GM23248 (cell line): ENCODE measurements at places on chromosomes 5 and 9.

DNA sequence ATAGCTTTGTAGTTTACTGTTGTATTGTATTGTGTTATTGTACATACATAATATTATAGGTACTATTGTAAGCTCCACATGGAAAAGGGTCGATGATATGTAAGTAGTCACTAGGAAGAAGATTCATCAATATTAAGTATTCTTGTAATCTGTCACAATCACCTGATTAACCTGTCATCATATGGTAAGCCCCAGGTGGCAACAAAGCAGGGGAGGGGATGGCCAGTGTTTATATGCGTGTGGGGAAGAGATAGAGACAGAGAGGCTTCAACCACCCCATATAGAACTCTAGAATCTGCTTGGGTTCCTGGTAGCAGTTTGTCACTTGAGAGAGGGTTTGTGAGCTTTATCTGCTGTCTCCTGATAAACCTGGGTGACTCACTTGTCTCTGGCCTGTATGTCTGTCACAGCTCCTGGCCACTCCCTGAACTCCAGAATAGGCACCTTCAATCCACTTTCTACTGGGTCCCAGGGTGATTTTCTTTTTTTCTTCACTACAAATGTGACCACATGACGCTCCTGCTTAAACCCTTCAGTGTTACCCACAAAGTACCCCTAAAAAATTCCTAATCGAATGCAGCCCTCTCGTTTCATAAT, 48.9 kb upstream of the CPEB4 start:
- no peak for DNase-seq

DNA sequence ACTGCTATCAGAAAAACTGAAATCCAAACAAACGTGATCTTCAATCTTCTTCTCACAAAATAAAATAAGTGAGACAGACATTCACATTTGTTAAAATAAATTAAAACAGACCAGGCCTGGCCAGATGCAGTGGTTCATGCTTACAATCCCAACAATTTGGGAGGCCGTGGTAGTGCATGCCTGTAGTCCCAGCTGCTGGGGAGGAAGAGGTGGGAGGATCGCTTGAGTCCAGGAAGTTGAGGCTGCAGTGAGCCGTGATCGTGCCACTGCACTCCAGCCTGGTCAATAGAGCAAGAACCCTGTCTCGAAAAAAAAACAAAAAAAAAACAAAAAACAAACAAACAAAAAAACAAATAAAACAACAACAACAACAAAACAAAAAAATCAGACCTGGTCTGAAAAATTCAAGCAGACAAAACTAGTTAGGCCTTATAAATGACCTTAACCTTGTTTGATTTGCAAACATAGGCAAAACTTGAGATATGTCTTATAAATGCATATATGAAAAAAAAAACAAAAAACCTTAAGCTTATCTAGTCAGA, 10.8 kb downstream of the MAPKAP1 start:
- DNase-seq, result no peak

DNA sequence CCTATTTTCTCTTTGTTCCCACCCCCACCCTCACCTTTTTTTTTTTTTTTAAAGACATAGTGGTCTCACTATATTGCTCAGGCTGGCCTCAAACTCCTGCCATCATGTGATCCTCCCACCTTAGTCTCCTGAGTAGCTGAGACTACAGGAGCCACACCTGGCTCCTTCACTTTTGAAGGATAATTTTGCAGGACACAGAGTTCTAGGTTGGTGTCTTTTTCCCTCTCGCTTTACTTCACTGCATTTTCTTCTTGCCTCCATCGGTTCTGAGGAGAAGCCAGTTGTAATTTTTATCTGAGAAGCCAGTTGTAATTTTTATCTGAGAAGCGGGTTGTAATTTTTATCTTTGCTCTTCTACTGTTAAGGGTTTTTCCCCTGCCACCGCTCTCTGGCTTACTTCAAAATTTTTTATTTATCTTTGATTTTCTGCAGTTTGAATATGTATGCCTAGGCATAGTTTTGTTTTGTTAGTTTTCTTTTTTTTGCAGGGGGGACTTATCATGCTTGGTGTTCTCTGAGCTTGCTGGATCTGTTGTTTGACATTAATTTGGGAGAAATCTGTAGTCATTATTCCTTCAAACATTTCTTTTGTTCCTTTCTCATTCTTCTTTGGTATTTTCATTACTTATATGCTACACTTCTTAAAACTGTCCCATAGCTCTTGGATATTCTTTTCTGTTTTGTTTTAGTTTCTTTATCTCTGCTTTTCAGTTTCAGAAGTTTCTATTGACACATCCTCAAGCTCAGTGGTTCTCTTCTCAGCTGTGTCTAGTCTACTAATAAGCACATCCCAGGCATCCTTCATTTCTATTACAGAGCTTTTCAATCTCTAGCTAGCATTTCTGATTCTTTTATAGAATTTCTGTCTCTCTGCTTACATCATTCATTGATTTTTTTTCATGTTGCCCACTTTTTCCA, 148.2 kb upstream of the CHD1 start:
- no peak for DNase-seq

GRCh38 chr5:91183743-91184142, 199.4 kb downstream of the ARRDC3 start:
- DNase-seq, result no peak
